ENCODE measurements at places on chromosomes 7 and 10.

DNA sequence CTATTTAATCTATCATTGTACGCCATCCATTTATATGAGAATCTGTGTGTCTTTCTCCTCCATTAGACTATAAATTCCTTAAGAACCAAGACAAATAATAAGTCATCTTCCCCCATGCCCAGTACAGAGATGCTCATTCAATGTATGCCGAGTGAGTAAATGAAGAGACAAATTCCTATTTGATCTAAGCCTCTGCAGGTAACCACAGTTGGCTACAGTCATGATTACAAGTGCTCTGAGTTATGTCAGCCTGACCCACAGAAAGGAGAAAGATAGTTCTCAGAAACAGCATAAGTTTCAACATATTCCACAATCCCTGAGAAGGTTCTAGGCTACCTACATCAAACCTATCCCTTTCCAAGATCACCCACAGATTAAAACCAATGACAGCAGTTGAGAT is 46.1 kb downstream of the MPP7 start:
- no peak for DNase-seq

DNA sequence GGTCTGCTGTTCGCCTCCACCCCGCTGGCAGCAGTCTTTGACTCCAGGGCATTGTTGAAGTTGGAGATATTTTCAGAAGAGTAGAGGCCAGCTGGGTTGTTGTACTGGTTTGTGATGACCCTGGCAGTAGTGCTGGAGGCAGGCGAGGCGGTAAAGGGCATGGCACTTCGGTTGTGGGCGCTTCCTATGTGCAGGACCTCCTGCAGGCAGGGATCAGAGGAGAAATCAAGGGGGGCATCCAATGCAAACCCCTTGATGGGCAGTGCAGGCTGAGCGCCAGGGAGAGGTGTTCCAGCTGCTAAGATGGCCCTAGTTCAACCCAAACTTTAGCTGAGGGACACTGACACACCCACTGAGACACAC is 27.0 kb downstream of the PDLIM1 start:
- DNase-seq: no peak

GRCh38 chr7:118114175-118114574 is 69.8 kb upstream of the LSM8 start:
- no peak for DNase-seq

- DNase-seq: no peak
Measured at GRCh38 chr10:98308669-98309365, 40.8 kb upstream of the LOXL4 start.

DNA sequence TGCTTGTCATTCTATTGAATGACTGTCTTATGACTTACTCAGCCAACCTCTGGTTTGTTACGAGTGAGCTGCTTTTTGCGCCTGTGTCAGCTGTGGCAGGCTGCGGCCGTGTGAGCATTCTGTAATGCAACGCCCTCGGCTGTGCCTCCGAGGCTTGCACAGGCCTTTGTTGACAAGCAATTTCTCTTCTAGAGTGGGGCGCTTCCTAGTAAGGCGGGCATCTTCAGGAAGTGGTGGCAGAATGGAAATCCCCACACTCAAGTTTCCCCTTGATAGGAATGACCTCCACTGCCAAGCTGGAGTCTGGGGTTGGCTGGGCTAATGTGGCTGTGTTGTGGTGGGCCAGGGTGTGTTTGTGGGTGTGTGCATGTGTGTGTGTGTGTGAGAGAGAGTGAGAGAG is 20.2 kb upstream of the TMEM178B start:
- DNase-seq: peak; percentile 42

DNA sequence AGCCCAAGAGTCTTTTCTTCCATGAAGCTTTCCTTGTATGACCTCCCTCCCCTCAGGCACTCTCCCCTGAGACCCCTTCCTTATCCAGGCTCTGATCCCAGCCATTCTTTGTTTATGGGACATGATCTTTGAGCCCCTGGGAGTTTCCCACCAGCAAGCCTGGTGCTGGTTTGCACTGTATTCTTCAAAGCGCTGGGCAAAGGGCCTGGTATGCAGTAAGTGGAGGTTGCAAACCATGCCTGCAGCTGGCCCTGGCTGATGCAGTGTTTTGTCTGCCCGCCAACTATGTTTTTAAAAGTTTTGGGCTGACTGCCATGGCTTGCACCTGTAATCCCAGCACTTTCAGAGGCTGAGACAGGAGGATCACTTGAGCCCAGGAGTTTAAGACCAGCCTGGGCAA is 6.8 kb upstream of the NODAL start:
- no peak for DNase-seq

- DNase-seq: no peak
Measured at GRCh38 chr10:86756511-86757112, at the start of gene BMPR1A. Gene BMPR1A, plus strand, starts transcription at chr10:86756619. Its CDS starts 119,400 bp downstream, at chr10:86876019.

- DNase-seq: no peak
Measured at GRCh38 chr10:44153918-44154670, 230.8 kb downstream of the CXCL12 start.

- no peak for DNase-seq
Measured at GRCh38 chr10:35895331-35895730, 253.2 kb upstream of the FZD8 start.

DNA sequence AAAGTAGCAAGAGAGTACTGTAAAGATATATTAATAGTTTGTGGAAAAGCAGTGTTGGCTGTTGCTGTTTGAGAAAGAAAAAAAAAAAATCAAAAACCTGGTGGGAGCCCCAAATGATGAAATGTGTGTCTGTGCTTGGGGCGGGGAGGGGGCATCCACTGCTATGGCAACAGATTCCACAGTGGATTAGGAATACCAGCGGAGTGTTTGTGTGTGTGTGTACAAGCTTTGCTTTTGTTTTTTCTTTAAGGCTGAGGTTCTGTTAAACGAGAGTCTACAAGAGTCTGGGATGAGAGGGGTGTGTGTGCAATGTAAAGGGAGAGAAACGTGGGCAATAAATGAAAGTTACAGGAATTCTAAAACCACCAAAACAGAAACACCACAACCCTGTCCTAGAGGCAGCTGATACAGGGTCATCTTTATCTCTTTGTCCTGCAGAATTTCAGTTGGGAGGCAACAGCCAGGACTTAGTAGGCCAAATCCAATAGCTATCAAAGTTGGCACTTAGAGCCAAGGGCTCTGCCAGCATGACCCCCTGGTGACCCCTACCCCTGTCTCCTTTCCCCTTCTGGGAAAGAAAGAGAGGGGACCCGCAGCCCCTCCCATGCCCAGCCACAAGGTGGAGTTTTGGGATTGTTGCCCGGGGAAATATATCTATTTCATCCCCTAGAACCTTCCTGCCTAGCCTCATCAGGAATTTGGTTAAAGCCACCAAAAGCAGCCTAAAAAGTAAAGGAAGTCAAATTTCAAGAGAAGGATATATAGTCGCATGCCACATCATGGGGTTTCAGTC is 85.4 kb downstream of the OSBPL3 start:
- DNase-seq: no peak

GRCh38 chr7:20786779-20787659 is at the start of gene SP8:
Gene SP8, minus strand, starts transcription at chr7:20786886. Its CDS starts 88 bp downstream, at chr7:20786798.
- DNase-seq: no peak

DNA sequence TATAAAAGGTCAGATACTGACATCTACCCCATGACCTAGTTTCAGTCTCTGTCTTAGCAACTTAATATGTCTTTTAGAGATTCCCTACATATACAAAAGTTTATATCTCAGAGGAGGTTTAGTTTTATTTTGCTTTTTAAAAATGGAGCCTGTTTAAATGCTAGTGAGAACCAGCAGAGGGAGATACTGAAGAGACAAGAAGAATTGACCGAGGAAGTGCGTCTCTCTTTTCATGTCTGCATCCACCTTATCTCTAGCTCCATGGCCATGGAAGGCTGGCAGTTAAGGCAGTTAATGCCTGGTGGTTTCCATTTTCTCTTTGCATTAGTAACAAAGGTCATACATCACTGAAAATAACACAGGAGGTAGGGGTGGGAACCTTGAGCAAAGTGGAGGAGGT is 10.7 kb downstream of the SUV39H2 start:
- DNase-seq: no peak

DNA sequence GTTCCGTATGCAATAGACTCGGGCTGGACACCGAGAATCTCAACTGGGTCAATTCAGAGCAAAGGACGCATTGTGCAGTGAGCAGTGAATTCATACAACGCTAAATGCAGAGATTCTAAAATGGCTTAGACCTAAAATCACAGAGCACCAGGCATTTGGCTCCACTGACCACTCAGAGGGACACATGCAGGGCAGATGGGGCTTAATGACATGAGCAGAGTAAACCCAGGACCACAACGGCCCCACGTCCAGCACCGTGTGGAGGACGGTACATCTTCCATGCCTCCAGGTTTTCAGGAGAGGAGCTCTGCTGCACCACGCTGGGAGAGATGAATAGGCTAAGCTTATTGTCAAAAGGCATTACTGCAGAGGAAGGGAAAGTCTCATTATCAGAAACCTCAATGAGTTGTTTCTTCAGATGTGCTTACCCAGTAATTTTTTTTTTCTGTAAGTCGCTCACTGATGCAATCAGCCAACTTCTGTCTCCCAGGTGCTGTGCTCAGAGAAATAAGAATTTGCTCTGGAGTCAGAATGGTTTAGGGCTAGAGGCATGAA is 555.0 kb downstream of the PTPRN2 start:
- no peak for DNase-seq

- DNase-seq: no peak
Measured at GRCh38 chr10:5905854-5906507, 15.9 kb downstream of the FBH1 start.

GRCh38 chr7:6729492-6730342 is 23.0 kb upstream of the ZNF12 start:
- peak; percentile 85 for DNase-seq

DNA sequence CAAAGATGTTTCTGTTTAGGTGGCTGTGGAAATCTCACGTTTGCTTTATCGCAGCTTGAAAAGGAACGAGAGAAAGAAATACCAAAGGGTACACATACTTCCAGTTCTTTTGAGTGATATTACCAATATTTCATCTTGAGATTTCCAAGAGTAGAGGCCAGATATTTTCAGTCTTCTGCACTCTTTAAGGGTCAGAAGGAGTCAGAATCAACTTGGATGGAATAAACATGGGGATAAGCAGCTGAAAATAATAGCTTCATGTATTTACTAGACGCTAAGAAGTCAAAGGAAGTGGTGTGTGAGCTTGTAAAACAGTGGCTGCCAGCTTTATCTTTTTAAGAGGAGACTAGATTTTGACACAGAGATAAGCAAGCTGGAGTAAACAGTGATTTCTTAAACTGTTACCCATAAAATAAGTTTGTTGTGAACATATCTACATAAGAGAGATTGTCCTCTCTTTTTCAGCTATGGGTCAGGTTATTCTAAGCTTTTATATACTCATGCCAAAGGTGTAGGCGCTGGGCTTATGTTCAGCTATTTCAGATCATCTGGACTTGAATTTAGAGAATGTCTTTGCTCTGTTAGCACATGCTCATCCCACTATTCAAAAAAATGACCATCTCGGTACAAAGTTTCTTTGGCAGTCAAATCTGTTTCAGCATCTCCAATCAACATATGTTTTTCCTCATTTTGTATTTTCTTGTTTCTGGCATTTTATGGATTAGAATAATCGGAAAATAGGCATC is 170.8 kb upstream of the TCF7L2 start:
- DNase-seq: no peak

- no peak for DNase-seq
Measured at GRCh38 chr10:117516681-117517080, 25.9 kb upstream of the EMX2 start.

DNA sequence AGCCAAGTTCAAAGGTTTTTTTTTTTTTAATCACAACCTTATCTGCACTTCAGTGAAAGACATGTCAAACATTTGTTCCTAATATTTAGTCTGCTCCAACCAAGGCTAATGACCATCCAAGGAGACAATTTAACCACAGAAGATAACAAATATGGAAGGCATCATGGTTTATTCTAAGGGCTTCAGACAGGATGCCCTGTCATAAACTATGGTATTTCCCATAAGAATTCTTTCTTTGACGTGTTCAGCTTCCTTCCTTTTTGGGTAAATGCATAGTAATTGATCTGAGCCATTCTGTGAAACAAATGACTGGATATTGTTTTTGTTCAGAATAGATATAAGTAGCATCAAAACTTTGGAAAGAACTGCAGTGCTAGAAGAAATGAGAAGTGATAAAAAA is 326.5 kb upstream of the AOAH start:
- DNase-seq: no peak

GRCh38 chr10:79904671-79905321 is 44.1 kb downstream of the SFTPD start:
- DNase-seq: peak; percentile 53

DNA sequence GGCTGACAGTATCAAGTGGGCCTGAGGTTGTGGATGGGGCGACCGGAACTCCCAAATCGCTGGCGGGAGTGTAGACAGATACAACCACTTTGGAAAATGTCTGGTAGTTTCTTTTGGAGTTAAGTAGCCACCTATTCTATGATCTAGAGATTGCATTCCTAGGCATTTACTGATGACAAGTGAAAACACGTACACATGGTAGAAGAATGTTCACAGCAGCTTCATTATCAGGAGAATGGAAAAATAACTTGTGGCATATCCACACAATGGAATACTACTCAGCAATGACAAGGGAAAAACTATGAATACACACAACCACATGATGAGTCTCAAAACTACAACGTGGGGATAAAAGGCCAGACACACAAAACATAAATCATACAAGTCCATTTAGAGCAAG is 146.0 kb downstream of the MYOF start:
- DNase-seq: no peak

GRCh38 chr7:37112876-37113275 is 335.8 kb downstream of the ELMO1 start:
- DNase-seq: no peak

DNA sequence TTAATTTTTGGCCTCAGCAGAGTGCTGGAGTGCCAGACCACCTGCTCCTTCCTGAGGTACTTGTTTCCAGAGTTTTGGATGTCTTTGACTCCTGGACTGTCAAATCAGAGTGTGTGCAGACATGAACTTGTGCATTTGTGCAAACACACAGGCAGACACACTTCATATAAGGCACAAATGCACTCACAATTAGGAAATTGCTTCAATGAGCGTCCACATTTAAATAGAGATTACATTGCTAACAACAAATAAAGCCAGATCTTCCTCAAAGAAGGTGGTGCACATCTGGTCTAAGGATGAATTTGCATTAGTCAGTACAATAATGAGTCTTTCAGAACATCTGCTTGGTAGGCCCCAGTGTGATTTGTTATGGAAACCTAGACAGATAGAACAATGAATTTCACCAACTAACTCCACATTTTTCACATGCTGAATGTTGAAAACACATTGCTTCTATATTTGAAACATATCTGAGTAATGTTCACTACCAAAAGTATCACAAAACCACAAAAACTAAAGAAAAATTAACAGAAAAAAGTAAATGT is 266.7 kb upstream of the INHBA start:
- DNase-seq: no peak

- no peak for DNase-seq
Measured at GRCh38 chr7:134639061-134639460, 7.6 kb upstream of the BPGM start.
